ENCODE measurements at places on chromosomes 13 and 19.

GRCh38 chr19:49010453-49010852 is 6.4 kb downstream of the LHB start:
- no peak for DNase-seq

DNA sequence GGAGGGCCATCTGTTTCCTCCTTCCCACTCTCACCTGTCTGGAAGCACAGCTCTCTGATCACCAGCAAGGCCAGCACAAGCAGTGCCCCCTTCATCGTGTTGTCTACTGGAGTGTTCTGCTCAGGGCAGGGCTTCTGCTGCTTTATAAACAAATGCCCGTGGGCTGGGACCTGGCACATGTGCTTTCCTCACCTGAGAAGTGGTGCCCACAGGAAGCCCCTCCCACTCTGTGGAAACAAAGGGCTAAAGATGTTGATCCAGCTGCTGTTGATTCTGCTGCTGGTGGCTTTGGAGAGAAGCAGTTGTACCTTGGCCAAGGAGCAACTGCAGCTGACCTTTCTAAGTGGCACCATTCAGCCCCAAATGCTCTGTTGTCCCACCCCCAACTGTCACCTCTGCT is 26.4 kb upstream of the ZNF181 start:
- no peak for DNase-seq

GRCh38 chr19:10858204-10858828 is 10.1 kb downstream of the C19orf38 start:
- no peak for DNase-seq

- DNase-seq, result no peak
Measured at GRCh38 chr13:67070306-67070705, 159.8 kb downstream of the PCDH9 start.

GRCh38 chr13:64528838-64529237 is 2701.3 kb downstream of the PCDH9 start:
- DNase-seq, result no peak

GRCh38 chr19:50333737-50334617 is 4.8 kb upstream of the KCNC3 start:
- peak; percentile 75 for DNase-seq

- no peak for DNase-seq
Measured at GRCh38 chr13:18952225-18953016, 229.2 kb downstream of the TUBA3C start.

- DNase-seq, result no peak
Measured at GRCh38 chr19:51637362-51637978, 7.3 kb upstream of the SIGLEC5 start.

DNA sequence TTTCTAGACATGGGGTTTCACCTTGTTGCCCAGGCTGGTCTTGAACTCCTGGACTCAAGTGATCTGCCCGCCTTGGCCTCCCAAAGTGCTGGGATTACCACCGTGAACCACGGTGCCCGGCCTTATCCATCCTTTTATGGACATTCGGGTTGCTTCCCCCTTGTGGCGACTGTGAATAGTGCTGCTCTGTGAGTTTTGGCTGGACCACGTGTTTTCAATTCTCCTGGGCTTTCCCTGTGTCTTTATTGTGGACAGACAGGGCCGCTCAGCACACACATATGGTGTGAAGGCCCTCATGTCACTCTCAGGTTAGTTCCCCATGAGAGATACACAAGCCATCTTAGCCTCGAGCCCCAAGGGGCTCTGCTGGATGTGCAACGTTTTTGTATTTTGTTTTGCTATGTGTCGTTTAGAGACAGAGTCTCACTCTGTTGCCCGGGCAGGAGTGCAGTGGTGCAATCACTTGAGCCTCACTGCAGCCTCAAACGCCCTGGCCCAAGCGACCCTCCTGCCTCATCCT is 40.5 kb downstream of the MAU2 start:
- peak; percentile 61 for DNase-seq

GRCh38 chr19:7933828-7934725 is 8.1 kb upstream of the CTXN1 start:
- DNase-seq, result no peak

DNA sequence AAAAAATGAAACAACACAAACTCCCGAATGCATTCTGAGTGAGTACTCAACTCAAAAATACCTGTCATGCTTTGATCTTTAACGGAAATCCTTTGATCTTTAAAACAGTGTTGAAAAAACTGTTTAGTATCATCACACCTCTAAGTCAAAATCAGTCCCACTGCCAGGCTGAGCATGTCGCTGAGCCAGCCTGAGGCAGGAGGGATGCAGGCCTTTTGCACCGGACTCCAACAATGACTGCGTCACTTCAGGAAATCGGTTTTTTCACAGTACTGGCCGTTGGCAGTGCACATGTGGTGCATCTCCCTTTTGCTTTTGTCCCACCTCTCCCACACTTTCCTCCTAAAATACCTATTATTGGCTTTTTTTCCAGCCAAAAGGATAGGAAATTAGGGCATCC is 78.2 kb downstream of the SHISA2 start:
- no peak for DNase-seq

GRCh38 chr13:65990684-65991083 is 1239.5 kb downstream of the PCDH9 start:
- no peak for DNase-seq

GRCh38 chr13:34175551-34175950 is 357.6 kb downstream of the RFC3 start:
- DNase-seq, result no peak

- DNase-seq, result no peak
Measured at GRCh38 chr13:72920097-72920496, 138.2 kb downstream of the PIBF1 start.

DNA sequence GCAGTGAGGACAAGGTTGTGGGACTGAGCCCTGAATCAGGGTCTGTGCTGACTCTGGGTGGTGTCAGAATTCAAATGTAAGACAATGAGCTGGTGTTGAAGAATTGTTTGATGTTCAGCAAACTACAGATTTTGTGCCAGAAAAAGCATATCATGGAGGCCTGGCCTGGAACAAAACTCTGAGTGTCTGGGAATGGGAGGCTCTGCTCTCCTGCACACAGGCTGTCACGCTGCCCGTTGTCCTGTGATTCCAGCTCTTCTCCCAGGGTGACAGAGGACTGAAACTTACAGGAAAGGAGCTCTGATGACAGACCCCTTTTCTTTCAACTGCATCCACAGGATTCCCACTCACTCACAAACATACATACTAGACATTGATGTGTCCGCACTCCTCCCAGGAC is 120.1 kb downstream of the ZNF486 start:
- DNase-seq, result peak; percentile 24

- DNase-seq, result no peak
Measured at GRCh38 chr13:32581177-32581786, 5.0 kb upstream of the PDS5B start.

- DNase-seq, result no peak
Measured at GRCh38 chr13:36082396-36082795, 48.8 kb downstream of the DCLK1 start.

- DNase-seq, result peak; percentile 29
Measured at GRCh38 chr19:48608798-48609263, 2.3 kb downstream of the SPACA4 start.

DNA sequence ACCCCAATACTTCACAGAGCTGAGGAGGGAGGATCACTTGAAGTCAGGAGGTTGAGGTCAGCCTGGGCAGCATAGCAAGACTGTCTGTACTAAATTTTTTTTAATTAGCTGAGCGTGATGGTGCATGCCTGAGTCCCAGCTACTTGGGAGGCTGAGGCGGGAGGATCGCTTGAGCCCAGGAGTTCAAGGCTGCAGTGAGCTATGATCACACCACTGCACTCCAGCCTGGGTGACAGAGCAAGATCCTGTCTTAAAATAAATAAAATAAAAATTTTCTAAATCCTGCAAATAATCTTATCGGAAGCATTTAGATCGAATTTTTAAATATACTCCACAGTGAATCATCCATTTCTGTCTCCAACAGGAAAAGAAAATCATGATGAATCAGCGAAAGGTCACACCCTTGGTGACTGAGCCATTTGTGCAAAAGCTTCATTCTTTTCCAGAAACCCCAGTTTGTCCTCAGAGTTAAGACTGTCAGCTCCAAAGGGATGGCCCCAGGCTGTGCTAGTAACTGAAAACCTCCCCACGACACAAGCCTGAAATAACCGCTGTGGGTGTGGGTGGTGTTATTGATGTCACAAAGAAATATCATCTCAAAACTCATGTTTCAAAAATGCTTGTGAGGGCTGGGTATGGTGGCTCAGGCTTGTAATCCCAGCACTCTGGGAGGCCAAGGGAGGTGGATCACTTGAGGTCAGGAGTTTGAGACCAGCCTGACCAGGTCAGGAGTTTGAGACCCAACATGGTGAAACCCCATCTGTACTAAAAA is 167.6 kb downstream of the PTPRS start:
- peak; percentile 45 for DNase-seq

DNA sequence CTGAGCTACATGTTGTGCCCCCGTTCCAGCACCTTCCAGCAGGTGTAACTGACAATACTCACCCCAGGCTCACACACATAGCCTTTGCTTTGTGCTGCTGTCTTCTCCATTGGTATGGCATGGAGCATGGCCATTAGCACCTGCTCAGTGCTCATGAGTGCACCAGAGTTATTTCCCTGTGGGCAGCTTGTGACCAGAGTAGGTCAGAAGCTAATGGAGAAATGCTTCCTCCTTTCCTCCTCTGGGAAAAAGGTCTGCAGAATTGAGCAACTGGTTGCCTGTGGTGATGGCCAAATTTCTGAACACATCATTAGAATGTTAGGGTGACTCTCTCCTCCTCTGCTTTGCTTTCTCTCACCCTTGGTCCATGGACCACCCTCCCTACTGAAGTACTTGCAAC is 344.5 kb upstream of the TMTC4 start:
- DNase-seq, result no peak

GRCh38 chr19:14072535-14073260 is at the start of gene MISP3:
Gene MISP3, plus strand, starts transcription at chr19:14072786. Its CDS starts 524 bp downstream, at chr19:14073310.
- no peak for DNase-seq

DNA sequence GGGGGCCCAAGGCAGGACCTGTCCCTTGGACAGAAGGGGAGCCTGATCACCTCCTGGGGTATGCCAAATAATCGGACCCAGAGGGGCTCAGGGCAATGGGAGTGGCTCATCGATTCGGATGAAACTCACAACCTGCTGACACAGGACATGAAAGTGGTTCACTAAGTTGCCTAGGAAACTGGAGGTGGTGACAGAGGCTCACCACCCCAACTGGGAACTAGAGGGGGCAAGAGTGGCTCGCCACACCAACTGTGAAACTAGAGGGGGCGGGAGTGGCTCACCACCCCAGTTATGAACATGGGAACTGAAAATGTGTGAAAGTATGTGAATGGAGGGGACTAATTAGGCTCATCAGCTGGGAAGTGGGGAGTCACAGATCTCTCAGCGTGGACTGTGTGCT is 46.3 kb upstream of the ZNF737 start:
- DNase-seq, result no peak

DNA sequence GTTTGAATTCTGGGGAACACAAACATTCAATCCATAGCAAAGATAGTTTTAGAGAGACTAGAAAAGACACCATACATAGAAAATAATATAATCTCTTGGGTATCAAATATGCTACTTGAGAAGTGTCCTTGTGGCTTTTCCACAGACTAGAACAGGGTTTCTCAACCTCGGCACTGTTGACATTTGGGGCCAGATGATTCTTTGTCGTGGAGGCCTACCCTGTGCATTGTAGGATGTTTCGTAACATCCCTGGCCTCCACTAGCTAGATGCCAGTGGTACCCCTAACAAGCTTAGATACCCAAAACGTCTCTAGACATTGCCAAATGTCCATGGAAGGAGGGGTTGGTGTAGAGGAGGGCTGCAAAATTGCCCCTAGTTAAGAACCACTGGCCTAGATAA is 2.2 kb upstream of the ESD start:
- no peak for DNase-seq

- no peak for DNase-seq
Measured at GRCh38 chr13:93562676-93563075, 336.1 kb downstream of the GPC6 start.

DNA sequence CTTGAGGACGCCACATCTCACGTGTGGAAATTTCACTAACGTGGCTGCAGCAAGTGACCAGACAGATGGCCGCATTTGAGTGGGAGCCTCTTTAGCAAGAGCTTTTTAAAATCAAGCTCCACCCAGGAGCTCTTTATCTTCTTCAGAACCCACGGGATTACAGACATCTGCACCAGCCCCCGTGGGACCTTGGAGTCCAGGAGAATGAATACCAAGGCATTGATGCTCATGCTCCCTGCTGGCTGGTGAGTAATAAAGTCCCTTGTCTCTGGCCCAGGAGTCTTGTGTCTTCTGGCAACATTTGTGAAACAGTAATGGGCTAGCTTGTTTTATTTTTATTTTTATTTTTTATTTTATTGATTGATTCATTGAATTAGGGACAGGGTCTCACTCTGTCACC is 64.4 kb downstream of the TRPM4 start:
- DNase-seq, result no peak

DNA sequence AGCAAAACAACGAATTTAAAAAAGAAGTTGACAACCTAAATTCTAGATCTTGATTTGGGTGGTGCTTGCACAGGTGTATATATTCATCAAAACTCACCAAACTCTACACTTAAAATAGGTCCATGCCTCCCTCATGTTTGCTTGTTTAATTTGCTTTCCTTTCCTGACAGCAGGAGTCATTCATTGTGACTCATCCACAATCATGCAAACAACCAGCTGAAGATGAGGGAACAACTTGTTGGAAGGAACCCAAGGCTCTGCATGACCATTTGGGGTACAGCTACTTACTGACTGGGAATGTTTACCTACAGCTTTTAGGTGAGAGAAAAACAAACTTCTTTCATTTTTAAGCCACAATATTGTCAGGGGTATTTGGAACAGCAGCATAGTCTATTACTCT is 96.6 kb downstream of the RXFP2 start:
- DNase-seq, result no peak

DNA sequence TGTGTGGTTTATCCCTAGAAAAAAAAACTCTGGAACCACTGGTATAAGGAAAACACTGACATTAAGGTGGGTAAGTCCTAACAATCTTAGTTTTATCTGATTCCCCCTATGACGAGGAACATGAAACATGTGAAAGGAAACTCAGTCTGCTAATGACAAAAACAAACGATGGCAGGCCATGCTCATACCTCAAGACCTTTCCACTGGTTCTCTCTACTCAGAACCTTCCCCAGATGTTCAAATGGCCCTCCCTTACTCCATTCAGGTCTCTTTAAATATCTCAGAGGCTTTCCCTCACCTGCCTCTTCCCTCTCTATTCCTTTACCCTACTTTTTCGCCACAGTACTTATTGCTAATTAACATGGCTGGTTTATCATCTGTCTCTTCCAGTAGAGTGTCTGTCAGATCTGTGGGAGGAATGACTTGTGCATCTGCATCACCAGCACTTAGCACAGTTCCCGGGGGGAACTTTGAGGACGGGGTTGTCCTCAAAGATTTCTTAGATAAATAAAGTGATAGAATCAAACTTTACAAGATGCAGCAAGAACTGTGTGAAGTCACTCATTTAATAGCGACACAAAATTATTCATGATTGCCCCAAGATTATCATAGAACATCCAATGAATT is 1.5 kb downstream of the TUBGCP3 start:
- no peak for DNase-seq

- no peak for DNase-seq
Measured at GRCh38 chr13:90238413-90238812, 1109.1 kb upstream of the MIR17HG start.

DNA sequence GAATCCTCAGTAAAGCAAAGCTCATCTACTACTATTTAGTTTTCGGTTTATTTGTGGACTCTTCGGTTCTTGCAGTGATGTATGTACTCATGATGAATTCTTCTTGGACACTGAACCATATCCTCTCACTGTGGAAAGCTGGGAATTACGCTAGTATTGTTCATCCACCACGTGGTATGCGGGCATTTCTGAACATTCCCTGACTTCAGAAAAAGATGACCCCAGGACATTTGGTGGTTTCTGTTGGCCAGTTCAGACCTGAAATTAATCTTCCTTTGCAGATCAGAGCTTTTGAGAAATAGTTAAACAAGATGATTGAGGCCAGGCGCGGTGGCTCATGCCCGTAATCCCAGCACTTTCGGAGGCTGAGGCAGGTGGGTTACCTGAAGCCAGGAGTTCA is 25.3 kb upstream of the FBN3 start:
- no peak for DNase-seq
